NCI-H1417 (cell line): ENCODE measurements at places on chromosomes 2 and 18.

DNA sequence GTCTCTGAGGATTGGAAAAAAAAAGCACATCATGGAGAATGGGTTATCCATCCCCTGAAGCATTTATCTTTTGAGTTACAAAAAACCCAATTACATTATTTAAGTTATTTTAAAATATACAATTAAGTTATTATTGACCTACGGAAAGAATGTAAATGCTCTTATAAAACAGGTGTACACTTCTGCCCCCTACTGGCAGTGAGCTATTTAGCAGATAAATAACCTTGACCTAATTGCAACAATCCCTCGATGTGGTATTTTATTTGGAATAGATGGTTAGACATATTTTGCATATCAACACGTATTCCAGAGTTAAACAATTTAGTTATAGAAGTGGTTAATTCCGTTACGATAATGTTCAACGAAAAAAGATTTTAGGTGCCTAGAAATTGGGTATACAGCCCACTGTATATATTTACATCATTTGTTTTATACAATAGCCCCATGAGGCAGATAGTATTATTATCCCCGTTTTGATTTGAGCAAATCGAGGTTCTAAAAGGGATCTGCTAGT is 9.1 kb upstream of the DAW1 start:
- DNase-seq: peak; percentile 6

DNA sequence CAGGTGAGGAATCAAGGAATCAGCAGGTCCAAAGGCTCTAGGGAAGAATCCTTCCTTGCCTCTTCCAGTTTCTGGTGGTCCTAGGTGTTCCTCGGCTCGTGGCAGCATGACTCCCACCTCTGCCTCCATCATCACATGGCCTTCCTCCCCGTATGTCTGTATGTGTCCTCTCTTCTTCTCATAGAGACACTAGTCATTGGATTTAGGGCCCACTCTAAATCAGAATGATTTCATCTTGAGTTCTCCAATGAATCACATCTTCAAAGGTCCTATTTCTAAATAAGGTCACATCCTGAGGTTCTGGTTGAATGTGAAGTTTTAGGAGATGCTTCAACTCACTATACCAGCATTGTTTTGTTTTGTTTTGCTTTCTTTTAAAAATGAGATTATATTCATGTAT is 11.1 kb upstream of the AGFG1 start:
- DNase-seq: no peak

DNA sequence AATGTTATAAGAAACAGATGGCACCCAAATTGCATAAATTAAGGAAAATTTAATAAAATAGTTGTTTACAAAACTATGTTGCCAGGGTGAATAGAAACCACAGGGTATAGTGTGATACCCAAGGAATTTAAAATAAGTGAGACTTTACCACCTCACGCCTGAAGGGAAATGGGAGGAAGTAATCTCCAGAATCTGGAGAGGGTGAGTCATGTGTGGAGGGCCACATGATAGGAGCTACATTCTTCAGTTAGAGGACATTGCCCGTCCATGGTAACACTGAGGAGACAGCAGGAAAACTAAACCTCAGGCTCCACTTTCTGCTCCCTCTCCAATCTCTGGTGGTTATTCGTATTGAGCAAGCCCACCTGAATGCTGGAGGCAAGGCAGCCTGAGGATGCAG is 97.2 kb upstream of the NXPH2 start:
- no peak for DNase-seq

DNA sequence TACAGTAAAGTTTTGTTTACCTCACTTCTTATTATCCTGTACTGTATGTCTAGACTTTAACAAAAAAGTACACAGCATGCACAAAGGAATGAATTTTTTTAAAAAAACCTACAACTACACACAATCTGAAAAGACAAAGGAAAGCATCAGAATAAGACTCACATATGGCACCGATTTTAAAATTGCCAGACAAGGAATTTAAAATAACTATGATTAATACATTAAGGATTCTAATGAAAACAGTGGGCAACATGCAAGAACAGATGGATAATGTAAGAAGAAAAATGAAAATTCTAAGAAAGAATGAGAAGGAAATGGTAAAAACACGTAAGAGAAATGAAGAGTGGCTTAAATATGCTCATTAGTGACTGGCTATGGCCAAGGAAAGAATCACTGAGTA is 638.2 kb downstream of the FBXO15 start:
- no peak for DNase-seq

GRCh38 chr18:23479829-23480505 is 23.3 kb upstream of the RMC1 start:
- DNase-seq: no peak

- no peak for DNase-seq
These were observed 258.9 kb upstream of the FBXO11 start for GRCh38 chr2:48165070-48165753.

DNA sequence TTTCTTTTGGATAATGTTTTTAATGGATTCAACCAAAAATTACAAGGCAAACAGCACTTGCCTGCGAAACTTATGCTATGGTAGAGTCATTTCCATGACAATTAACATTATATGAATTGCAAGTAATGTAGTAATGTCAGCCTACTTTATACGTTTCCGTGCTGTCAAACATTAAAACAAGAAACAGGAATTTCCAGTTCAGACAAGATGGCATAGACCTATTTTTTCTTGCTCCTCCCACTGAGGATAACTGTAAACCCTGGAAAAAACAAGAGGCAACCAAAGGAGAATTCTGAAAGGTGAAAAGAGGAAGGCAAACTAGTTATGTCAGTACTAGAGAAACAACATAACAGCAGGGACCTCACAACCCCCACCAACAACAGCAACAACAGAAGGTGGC is 170.7 kb downstream of the DIS3L2 start:
- no peak for DNase-seq
